EL (cell line): ENCODE measurements at places on chromosomes 1 and 21.

DNA sequence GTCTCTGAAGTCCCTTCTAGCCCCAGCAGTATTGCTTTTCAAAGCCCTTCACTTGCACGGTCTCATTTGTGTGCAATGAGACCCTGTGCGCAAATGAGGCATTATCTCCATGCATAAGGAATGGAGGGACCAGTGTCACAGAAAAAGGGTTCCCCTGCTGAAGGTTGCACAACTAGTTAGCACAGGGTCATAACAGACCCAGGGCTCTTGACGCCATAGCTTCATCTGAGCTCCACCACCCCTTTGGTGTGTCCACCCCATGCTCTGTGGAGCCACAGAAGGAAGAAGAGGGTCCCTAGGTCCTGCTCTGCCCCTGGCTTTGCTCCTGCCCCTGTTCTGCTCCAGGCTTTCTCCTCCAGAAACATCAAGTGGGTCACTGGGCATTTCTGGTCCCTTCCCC lies 12.6 kb downstream of the SH2D2A start:
- no peak for DNase-seq

DNA sequence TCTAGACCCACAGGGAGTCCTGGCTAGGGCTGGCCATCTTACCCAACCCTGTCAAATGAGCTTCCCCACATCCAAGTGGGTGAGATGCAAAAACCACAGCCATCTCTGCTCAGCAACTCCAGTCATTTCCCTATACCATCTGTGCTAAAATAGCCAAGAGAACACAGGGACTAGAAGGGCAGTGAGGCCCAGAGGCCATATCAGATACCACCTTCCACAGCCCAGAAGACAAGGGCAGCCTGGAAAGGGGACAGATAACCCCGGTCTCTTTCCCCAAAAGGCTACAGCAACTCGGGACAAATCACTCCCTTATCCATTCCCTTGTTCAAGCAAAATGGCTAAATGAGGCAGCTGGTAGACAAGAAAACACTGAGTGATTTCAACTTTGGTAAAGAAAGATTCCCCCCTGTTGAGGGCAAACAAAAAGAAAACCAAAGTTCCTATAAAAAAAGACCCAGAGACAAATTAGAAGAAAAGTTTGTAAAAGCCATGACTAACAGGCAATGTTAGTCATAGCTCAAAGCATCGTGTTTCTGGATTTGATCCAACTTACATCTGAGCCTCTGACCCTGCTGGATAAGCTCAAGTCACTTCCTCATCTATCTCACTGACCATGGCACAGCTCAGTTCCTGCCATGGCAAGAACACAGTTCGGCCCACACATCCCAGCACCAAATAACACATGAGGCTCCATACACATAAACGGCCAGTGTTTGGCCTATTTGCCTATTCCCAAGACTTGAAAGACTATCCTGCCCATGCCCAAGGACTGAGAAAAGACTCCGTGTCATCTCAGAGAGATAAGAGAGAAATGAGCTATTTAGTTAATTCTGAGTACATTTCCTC lies 3.1 kb downstream of the LAMB3 start:
- peak; percentile 92 for DNase-seq

GRCh38 chr1:22517956-22518355 lies 45.3 kb upstream of the EPHA8 start:
- DNase-seq, result no peak

DNA sequence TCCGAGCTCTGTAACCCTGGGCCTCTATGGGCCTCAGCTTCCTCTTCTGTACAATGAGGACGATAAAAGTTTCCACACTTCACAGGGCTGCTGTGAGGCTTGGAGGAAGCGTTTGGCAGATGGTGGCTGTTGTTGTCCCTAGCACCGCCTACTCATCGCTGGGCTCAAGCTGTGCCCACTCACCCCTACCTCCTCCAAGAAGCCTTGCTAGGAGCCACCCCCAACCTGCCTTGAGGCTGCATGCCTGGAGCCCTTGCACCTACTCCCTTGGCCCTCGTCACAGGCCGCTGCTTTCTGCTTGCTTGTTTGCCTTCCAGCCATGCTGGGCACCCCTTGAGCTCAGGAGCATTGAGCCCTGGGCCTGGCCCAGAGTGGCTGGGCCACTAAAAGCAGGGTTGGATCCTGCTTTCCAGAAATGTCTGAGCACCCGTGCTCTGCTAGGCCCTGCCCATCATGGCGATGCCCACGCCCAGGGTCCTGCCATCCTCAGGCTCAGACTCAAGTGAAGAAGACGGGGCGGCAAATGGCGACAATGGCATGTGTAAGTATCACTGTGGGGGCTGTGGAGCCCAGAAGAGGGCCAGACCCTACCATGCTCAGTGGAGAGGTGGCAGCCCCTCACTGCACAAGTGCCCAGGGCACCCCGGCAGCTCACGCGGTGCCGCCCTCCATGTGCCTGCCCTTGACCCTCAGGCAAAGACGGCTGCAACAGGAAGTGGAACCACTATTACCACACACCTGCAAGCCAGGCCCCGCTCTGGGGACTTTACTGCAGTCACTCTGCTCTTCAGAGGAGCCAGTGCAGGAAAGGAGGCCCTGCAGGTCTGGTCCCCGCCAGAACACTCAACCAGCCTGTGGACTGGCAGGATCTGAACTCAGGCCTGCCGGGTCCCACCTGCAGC lies 9.5 kb downstream of the SH3BGRL3 start:
- DNase-seq, result no peak

DNA sequence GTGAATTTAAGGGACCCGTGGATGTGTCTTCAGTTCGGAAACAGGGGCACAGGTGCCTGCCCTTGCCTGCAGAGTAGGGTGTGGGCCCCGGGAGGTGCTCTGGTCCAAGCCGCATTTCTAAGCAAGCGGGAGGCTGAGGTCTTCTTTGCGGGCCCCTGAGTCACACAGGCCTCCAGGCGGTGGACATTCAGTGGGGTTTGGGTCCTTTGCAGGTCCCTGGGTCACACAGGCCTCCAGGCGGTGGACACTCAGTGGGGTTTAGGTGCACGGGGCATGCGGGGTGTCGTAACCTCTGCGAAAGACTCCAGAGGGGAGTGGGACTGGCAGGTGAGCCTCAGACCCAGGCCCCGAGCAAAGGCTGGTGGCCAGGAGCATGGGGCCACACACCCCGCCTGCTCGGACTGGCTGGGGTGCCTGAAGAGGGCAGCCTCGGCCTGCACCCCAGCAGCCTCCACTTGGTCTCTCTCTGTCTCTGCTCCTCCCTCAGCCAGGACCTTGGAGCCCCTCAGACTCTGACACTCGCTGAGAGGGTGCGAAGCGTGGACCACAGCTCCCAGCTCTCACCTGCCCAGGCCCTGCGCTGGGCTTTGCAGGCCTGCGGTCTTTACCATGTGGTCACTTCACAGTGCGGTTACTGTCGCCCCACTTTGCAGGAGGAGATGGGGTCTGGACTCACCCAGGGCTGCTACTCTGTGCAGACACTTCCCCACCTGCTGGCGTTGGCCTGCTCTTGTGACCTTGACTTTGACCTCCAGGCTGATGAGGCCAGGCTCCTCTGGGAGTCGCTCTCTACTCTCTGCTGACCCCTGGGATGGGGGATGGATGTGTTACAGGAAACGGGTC lies 6.0 kb upstream of the AGPAT3 start:
- no peak for DNase-seq

DNA sequence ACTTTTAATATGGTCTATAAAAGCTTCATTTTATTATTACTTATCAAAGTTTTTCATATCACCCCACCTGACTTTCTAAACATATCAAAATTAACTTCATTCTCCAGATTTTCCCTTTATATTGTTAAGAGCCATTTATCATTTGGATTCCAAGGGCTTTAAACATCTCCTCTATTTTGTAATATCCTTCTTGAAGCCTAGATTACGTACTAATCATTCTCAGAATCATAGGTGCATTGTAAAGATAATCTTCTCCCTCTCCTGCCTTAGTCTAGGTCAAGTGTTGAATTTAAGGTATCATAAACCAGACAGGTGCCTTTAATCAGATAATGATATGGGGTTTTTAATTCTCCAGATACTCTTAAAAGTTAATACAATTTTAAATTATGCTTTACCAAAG lies 128.3 kb downstream of the LRRC40 start:
- DNase-seq, result no peak

GRCh38 chr1:43171876-43172526 lies at the start of the genes CFAP57 and EBNA1BP2:
Gene CFAP57, plus strand, starts transcription at chr1:43172330. Its CDS starts 424 bp downstream, at chr1:43172754.
Gene EBNA1BP2, minus strand, starts transcription at chr1:43172290. Its CDS starts 172 bp downstream, at chr1:43172118.
- DNase-seq, result peak; percentile 94

GRCh38 chr1:86636898-86637297 lies 67.5 kb upstream of the SH3GLB1 start:
- DNase-seq, result no peak

DNA sequence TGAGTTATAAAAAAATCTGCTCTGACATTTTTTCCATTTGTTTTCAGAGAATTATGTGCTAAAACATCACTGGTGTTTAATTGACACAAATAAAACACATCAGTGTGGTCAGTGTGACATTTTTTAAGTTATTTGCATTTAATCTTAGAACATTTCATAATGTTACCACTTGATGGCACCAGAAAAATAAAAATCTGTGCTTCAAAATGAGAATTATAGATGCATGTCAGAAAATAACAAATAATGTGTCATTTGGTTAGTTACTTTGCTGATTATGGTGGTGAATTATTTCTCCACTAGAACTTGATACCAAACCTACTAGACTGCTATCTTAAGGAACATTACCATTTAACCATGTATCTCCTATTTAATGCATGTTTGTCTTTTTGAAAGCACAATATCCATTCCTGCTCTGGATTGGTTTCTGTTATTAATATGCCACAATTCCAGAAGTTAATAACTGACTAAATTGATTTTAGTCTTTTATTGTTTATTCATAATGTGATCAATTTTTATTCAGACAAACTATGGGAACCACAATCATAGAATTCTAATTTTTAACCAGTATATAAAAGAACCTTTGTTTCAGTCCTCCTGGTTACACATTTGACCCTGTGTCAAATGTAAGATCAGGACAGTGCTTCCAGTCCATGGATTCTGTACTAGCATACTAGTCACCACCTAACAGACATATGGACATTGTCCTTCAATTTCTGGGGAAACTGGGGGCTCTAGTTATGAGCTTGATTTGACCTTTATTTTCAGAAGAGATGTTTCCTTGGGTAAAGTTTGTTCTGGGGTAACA lies 81.0 kb downstream of the RPS6KC1 start:
- DNase-seq, result no peak

DNA sequence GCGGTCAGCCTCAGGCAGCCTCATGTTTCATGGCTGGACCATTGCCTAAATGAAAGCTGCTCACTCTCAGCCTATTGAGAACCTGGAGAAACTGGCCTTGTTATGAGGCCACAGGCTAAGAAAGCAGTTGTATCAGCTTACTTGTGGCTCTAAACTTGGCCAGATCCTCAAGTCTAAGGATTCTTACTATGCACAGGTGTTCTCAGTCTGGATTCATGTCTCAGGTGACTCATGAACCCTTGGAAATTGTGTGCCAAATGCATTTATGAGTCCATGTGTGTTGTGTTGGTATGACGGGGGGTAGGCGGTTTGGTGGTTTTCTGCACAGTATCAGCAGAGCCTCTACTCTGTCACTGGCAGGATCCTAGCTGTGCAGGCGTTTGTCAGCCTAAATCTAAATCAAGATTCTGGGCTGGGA lies 90.4 kb downstream of the ROR1 start:
- DNase-seq, result no peak

GRCh38 chr1:77220687-77221463 lies 1.6 kb upstream of the PIGK start:
- peak; percentile 46 for DNase-seq

GRCh38 chr1:217881607-217882332 lies 250.6 kb downstream of the SPATA17 start:
- peak; percentile 63 for DNase-seq

DNA sequence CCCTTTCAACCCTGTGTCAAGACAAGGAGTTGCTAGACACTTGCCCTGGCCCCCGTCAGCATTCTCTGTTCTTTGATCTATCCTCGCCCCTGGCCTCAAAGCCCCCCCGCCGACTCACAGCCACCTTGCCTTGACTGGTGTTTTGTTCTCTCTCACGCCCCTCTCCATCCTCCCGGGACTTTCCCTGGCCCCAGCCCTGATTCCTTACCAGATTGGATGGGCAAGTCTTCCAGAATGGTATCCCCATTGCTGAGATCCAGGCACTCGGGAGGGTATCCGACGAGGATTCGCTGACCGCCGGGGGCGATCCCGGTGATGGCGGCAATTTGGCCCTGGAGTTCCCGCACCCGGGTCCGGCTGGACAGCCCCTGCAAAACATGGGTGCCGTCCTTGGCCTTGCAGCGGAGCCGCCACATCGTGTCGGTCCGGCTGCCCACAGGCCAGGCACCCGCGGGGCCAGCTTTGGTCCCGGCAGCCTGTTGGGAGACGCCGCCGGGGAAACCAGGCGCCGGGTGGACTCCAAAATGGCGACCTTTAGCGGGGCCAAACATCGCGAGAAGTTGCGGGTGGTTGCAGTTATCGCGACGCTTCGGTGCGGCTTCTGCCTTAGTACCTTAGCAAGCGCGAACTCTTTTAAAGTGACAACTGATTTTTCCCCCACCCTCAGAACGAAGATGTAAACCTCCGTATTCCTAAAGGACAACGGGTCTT lies 373 bp downstream of the YOD1 start:
- DNase-seq, result peak; percentile 90

DNA sequence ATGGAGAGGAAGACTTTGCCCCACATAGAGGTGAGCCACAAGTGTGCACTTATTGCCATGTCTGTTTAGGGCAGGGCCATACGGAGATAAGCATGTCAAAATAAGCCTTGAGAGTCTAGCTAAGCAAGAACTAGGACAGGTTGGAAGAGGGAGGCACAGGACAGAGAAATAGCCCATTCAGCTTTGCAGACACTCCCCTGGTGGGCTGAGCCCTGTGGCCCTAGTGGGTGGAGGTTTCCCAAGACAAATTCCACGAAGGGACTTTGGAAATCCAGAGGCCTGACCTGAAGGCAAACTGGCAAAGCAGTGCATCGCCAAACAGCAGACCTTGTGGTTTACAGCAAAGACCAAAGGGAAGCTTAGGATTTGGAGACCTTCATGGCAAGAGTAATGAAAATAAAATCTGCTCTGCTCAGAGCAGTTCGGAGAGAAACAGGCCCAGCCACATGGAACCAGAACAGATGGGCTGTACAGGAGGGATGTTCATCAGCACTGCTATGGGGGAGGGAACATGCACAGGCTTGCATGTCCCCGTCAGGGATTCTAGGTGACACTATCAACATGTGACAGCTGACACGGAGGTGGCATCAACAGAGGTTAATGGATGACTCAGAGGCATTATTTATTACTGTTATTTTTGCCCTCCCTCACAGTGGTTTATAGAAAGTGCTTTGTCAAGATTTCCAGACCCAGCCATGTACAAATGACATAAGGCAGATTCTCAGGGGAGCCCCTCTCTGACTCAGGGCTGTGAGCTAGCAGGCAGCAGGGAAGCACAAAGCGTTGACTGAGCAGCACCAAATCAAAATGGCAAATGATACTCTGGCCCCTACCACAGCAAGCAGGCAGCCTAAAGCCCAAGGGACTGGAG lies 90.1 kb upstream of the IRF2BP2 start:
- DNase-seq, result peak; percentile 59

DNA sequence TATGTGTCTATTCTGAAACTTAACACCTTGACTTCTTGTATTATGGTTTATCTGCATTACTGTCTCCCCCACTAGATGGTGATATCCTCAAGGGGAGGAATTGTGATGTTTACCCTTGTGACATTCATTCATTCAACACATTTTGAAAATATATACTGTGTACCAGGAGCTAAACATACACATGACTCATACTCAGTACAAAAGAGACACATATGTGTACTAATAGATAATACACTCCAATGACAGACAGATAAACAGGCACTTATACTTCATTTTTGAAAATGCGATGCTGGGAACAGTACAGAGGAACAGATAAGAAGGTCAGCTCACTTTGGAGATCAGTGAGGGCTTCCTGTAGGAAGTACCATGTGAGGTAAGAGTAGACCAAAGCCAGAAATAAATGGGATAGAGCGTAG lies 8.9 kb upstream of the RAB3GAP2 start:
- DNase-seq, result peak; percentile 40
